ENCODE measurements at places on chromosomes 6 and 20. TPM values are rescaled to one million over a fixed set of nuclear protein-coding genes. Genes with fewer than 3 reads are reported as not detected.

DNA sequence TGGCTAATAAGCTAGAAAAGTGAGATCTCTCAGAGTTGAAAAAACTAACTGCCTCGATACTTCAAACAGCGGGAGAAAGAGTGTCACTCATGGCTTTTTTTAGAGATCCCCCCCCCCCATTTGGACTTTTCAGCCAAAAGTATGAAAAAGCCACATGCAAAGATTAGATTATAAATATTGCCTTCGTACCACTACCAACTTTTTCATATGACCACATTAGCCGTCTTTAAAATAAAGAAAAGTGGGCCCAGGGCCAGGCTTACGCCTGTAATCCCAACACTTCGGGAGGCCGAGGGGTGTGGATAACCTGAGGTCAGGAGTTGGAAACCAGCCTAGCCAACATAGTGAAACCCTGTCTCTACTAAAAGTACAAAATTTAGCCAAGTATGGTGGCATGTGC, 4.4 kb downstream of the PGK2 start:
- no peaks in the 10 kb centered on the region for H3K4me1 ChIP-seq
- no peaks in the 10 kb centered on the region for H3K27me3 ChIP-seq
- no peak overlapping the region for H3K27ac ChIP-seq
- H3K4me3 ChIP-seq = no peak overlapping the region
- no peaks in the 10 kb centered on the region for H3K36me3 ChIP-seq

GRCh38 chr6:136952714-136953260, 30.7 kb downstream of the SLC35D3 start:
- no peak overlapping the region for H3K4me3 ChIP-seq
- DNase-seq = peak; percentile 59
- no peaks in the 10 kb centered on the region for H3K4me1 ChIP-seq
- H3K36me3 ChIP-seq = no peaks in the 10 kb centered on the region
- H3K27ac ChIP-seq = no peak overlapping the region

DNA sequence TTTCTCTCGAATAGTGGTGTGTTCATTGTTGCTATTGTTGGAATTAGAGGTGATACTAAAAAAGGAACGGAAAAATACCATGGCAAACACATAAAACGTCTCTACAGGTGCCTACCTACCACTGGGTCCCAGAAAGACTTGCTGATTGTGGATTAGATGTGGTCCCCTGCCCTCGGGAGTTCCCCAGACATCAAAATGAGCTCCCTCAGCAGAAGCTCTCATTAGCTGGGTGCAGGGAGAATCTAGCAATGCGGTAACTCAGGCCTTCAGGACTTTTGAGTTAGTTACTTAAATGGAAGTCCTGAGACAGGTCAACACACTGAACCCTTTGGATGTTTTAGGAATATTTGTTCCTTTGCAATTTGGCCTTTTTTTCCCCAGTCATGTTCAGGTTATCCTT, 6.1 kb downstream of the IRF4 start:
- H3K27ac ChIP-seq = no peak overlapping the region
- no peaks in the 10 kb centered on the region for H3K36me3 ChIP-seq
- no peak overlapping the region for H3K4me3 ChIP-seq
- no peaks in the 10 kb centered on the region for H3K4me1 ChIP-seq

DNA sequence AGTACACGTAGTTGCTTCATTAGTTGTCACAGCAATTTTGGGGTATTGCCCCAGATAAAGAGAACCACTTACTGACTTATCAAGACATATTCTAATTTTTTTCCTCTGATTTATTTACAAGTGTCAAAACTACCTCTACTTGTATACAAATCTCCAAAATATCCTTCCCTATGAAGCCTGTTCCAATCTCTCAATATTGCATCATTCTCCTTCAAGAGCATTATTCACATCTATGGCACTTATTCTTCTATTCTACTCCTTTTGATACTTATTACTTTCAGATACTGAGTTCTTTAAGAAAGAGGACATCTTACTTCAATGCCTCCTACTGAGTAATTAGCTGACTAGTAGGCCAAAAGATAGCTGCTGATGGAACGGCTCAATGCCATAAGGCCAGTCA, 105.2 kb downstream of the SMLR1 start:
- H3K36me3 ChIP-seq = no peaks in the 10 kb centered on the region
- H3K4me1 ChIP-seq = peaks cover 42% of the 10 kb centered on the region
- H3K27me3 ChIP-seq = no peaks in the 10 kb centered on the region
- DNase-seq = no peak
- no peak overlapping the region for H3K27ac ChIP-seq
- H3K4me3 ChIP-seq = no peak overlapping the region

- no peak overlapping the region for H3K27ac ChIP-seq
- H3K4me3 ChIP-seq = no peak overlapping the region
- DNase-seq = no peak
- H3K36me3 ChIP-seq = no peaks in the 10 kb centered on the region
- H3K27me3 ChIP-seq = peaks cover under 1% of the 10 kb centered on the region
Observed at GRCh38 chr6:44176130-44176761, 17.6 kb downstream of the CAPN11 start.

DNA sequence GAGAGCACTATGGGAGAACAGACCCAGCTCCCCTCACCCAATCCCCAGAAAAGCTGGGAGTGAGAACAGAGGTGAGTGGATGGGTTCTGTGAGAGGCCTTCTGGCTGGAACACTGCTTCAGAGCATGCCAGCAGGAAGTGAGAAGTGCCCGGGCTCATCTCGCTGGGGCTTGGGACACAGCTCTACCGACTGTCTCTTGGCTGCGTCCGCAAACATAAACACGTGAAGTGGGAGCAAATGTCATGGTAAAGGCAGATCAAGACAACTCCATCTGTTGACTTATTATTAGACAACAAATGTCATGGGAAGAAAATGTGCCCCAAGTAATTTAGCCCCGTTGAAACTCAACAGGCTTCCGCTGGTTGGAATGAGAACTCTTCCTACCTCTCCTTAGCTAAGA, 25.9 kb downstream of the GNAS-AS1 start:
- DNase-seq = no peak
- H3K27ac ChIP-seq = no peak overlapping the region
- H3K27me3 ChIP-seq = peaks cover 2% of the 10 kb centered on the region
- H3K36me3 ChIP-seq = peaks cover 3% of the 10 kb centered on the region

DNA sequence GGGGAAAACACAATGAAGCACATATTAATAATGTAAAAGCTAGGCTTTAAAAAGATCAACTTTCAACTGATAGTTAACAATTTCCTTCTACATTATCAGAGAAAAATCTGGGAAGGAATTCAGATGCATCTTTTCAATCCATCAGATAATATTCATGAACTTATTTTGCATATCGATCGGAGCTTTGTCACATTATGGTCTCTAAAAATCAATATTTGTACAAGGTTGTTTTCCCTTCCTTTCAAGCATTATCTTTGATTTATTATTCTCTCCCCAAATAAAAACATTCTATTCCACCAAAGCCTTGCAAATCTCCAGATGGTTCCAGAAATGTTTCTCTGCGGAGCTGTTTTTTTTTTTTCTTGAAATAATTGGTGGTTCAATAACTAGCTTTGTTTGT, 101.9 kb downstream of the GPR63 start:
- H3K4me1 ChIP-seq = no peaks in the 10 kb centered on the region
- no peaks in the 10 kb centered on the region for H3K27me3 ChIP-seq
- H3K27ac ChIP-seq = no peak overlapping the region
- no peak overlapping the region for H3K4me3 ChIP-seq

DNA sequence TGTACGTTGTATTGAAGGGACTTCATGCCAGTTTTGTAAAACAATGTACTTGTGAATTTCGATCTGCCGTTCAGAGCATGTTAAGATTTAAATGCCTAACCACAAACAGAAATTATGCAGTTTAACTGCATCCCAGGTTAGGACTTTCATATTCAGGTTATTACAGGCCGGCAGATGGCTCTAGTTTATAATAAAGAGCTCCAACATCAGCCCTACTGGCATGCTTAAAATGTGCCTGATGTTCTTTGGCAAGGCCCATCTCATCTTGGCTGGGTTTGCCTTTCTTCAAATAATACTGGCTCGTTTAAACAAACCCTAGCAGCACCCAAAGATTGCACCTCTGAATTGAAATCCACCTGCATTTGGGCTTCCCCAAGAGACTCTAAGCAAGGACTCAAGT, 169.3 kb upstream of the RIN2 start:
- H3K27ac ChIP-seq = no peak overlapping the region
- H3K36me3 ChIP-seq = no peaks in the 10 kb centered on the region
- H3K4me1 ChIP-seq = no peaks in the 10 kb centered on the region
- no peak for DNase-seq
- H3K27me3 ChIP-seq = no peaks in the 10 kb centered on the region

DNA sequence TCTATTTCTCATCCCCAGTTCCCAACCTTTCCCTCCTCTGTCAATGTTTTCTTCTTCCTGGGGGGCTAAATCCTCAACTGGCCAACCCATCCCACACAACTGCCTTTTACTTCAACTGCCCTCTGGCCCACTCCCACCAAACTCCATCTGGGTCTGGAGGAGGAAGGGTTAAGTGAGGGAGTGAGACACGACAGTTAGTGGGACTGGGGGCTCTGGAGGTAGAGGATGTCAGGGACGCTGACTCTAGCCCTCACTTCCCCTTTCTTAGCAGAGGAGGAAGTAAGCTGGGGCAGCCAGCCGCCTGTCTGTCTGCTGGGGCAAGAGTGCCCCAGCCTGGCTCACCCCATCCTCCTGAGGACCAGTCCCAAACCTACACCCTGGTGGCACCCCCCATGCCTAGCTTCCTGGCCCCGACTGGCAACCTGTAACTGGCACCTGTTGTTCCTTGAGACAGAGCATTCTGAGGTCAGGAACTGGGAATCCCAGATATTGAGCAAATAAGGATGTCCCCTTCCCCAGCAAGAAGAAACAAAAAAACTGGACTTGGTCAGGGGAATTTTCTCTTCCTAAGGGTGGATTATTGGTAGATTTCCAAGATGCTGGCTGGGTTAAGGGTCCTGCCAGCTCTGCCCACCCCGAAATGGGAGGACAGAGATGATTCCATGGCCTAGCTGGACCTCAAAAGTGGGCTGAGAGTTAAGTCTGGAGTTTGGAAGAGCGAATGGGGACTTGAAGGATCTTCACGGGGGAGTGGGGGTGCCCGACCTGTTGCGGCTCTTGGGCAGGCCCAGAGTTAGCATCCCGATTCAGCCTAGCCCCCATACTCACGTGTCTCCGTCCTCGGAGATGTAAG, 971 bp downstream of the NFKBIE start:
- peak overlapping the region; percentile 60 for H3K27ac ChIP-seq
- peaks cover 13% of the 10 kb centered on the region for H3K27me3 ChIP-seq
- DNase-seq = peak; percentile 78
- H3K36me3 ChIP-seq = peaks cover 10% of the 10 kb centered on the region
- H3K4me1 ChIP-seq = peaks cover 15% of the 10 kb centered on the region

- peaks cover 77% of the 10 kb centered on the region for H3K27me3 ChIP-seq
- H3K4me1 ChIP-seq = peaks cover 9% of the 10 kb centered on the region
- no peak overlapping the region for H3K4me3 ChIP-seq
- H3K27ac ChIP-seq = no peak overlapping the region
Observed at GRCh38 chr6:108123481-108123929, 42.3 kb upstream of the NR2E1 start.

- H3K36me3 ChIP-seq = no peaks in the 10 kb centered on the region
- H3K4me3 ChIP-seq = no peak overlapping the region
Observed at GRCh38 chr6:153602401-153602800, 436.6 kb upstream of the OPRM1 start.

DNA sequence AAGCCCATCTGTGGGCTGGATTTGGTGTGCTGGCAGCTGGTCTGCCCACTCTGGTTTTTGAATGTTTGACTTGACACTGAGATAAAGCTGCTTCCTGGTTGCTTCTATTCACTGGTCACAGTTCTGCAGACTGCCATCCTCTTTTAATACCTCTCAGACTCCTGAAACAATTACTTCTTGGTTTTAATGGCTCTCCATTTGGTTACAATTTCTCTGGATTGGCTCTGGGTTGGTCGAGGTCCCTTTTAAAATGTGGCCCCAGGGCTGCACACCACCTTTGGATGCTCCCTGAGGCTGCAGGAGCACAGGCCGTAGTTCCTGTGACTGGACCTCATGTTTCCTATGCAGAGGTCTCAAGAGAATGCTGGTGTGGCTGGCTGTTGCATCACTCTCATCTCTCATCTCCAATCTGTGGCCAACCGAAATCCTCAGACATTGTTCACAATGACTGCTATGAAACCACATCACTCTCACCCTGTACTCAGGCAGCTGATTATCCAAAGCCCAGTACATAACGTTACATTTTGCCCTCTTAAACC, 98.5 kb downstream of the INSM1 start:
- no peaks in the 10 kb centered on the region for H3K36me3 ChIP-seq
- no peak overlapping the region for H3K4me3 ChIP-seq
- peaks cover 17% of the 10 kb centered on the region for H3K4me1 ChIP-seq
- peak; percentile 45 for DNase-seq

DNA sequence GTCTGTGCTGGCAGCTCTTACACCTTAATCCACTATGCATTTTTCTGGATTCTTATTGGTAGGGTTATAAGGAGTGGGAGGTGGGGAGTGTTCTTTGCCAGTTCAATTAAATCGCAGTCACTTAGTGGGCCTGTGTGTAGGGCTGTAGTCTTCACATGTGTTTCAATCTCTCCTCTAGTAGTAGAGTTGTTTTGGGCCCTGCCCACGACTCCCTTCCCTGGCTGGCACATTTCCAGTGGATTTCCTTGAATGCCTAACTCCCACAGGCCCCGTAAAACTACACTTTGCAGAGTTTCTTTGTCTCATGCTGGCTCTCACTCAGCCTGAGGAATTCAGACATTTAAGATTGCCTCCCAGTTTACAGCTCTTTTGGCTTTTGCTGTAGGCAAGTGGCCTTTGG, 414.0 kb upstream of the OPRM1 start:
- no peaks in the 10 kb centered on the region for H3K27me3 ChIP-seq
- H3K4me1 ChIP-seq = no peaks in the 10 kb centered on the region
- no peak overlapping the region for H3K27ac ChIP-seq
- no peak overlapping the region for H3K4me3 ChIP-seq

GRCh38 chr6:3619201-3619600, 132.3 kb downstream of the PXDC1 start:
- H3K27ac ChIP-seq = no peak overlapping the region
- peaks cover 8% of the 10 kb centered on the region for H3K27me3 ChIP-seq
- no peak overlapping the region for H3K4me3 ChIP-seq

GRCh38 chr6:7260291-7261031, 52.5 kb downstream of the SSR1 start:
- H3K27me3 ChIP-seq = no peaks in the 10 kb centered on the region
- peak; percentile 77 for DNase-seq
- no peaks in the 10 kb centered on the region for H3K4me1 ChIP-seq
- H3K27ac ChIP-seq = no peak overlapping the region
- H3K4me3 ChIP-seq = peak overlapping the region; percentile 87

GRCh38 chr6:98840385-98840784, 6.0 kb downstream of the POU3F2 start:
- H3K27me3 ChIP-seq = peaks cover 96% of the 10 kb centered on the region
- H3K27ac ChIP-seq = no peak overlapping the region
- H3K4me1 ChIP-seq = peaks cover 2% of the 10 kb centered on the region
- H3K36me3 ChIP-seq = no peaks in the 10 kb centered on the region
- no peak overlapping the region for H3K4me3 ChIP-seq

OLIG3 gene
- total RNA-seq = not detected

HLA-DMB gene
- 2.2 TPM for total RNA-seq

DNMT3B gene
- 2.5 TPM for total RNA-seq

ELOVL4 gene
- 6.8 TPM for total RNA-seq

POLR1H gene
- 21.4 TPM for total RNA-seq

OTOR gene
- not detected for total RNA-seq

RAET1G gene
- total RNA-seq = 1.5 TPM

ABHD12 gene
- total RNA-seq = 35.1 TPM

STMND1 gene
- not detected for total RNA-seq

TCF15 gene
- total RNA-seq = not detected

LINC00237 gene
- not detected for total RNA-seq

CD93 gene
- not detected for total RNA-seq

LY6G6F gene
- total RNA-seq = not detected

Measured in osteoblast (primary cell).